ENCODE measurements at places on chromosomes 1 and 21. TPM values are rescaled to one million over a fixed set of nuclear protein-coding genes. Genes with fewer than 3 reads are reported as not detected.

Gene S100A5
- not detected for total RNA-seq

Gene FAM151A
- total RNA-seq = not detected

Gene FCN3
- 36.6 TPM for total RNA-seq

Gene RPTN
- not detected for total RNA-seq

Gene FAM163A
- total RNA-seq = not detected

Gene UMODL1
- 0.28 TPM for total RNA-seq

Gene OR2L8
- total RNA-seq = not detected

Gene FCRL4
- 0.57 TPM for total RNA-seq

Gene PLA2G2C
- not detected for total RNA-seq

Gene SNX7
- 24.8 TPM for total RNA-seq

Gene ACBD6
- total RNA-seq = 53.3 TPM

Gene LSM10
- total RNA-seq = 42.6 TPM

Gene B4GALT2
- 40.9 TPM for total RNA-seq

Gene RNF186
- not detected for total RNA-seq

Gene ID3
- 119 TPM for total RNA-seq

DNA sequence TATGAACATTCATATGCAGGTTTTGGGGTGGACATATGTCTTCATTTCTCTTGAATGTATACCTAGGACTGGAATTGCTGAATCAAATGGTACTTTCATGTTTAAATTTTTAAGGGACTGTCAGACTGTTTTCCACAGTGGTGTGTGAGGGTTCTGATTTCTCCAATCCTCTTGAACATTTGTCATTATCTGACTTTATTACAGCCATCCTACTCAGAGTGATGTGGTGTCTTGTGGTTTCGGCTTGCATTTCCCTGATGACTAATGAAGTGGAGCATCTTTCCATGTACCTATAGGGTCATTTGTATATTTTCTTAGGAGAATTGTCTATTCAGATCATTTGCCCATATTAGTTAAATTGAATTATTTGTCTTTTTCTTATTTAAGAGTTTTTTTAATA is 35.4 kb upstream of the ZNF281 start:
- no peak for DNase-seq

DNA sequence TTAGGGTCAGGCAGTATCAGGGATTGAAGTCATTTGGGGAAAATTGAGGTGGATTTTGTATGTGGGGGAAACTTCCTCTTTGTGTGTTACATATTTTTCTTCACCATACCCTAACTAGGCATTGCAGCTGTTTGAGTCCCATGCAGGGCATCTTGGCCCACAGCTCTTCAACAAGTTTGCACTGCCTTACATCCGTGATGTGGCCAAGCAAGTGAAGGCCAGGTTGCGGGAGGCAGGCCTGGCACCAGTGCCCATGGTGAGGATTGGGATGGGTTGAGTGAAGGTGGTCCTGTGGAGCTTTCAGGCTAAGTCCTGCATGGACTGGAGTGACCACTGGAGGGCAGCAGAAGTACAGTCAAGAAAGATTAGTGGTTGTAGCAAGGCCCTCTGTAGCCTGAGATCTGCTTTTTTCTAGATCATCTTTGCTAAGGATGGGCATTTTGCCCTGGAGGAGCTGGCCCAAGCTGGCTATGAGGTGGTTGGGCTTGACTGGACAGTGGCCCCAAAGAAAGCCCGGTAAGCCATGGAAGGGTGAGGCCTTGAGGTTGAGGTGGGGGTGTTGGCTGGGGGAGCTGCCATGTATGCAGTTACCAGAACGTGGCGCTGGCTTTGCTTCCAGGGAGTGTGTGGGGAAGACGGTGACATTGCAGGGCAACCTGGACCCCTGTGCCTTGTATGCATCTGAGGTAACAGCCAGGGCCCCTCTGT is 2.4 kb downstream of the UROD start:
- peak; percentile 87 for DNase-seq

DNA sequence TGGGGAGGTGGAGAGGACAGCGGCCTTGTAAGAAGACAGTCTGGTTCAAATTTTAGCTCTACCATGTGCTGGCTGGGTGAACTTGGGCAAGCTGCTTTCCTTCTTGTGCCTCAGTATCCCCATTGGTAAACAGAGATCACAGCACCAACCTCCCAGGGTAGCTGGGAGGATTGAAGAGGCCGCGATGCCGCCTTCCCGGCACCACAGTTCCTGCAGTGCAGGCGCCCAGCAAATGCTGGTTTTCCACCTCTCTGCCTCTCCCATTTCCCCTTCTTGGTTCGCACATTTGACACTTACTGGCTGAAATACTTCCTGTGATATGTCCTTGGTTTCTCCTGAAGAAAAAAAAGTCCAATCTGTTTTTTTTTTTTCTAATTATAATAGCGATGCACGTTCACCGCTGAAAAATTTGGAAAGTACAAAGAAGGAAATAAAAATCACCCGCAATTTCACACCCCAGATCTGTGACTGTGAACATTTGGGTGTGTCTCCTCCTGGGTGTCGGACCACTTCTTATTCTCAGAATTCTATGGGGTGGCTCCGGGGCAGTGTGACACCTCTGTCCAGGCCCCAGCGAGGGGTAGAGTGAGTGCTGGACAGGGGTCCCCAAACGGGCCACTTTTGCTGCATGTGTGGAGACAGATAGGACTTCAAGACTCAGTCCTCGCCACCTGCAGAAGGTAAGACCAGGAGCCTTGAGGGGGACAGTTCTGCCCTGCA is 73.1 kb downstream of the RUNX3 start:
- no peak for DNase-seq

- DNase-seq = no peak
Observed at GRCh38 chr1:17582124-17582774, 42.8 kb downstream of the ARHGEF10L start.

- no peak for DNase-seq
Observed at GRCh38 chr1:67322442-67322841, 14.8 kb downstream of the IL12RB2 start.

DNA sequence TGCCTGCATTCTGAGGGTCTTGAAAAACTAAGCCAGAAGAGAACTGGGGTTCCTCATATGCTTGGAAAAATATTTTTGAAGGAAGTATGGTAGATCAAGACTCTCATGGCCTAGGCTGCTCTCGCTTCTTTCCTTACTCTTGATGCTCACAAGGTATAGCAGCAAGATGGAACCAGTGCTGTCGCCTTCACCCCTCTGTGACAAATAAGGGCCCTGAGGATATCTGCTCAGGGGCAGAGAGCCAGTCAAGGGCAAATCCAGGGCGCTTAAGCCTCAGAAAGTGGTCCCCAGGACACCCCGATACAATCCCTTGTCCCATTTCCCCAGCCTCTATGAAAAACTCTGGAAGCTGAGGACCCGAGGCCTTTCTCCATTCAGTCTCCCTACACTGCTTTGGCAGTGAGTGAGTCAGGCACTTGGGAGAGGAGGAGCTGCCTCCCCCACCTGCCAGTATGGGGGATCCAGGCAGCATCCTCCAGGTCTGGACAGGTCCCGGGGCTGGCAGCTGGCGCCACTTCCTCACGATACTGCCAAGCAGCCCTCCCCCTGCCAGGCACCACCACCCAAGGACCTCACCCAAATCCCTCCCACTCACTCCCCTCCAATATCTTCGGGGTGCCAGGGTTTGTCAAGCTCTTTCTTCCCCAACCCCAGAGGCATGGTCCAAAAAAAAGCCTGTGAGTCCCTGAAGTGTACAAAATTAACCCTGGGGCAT is 1.3 kb downstream of the IGSF9 start:
- DNase-seq = no peak

DNA sequence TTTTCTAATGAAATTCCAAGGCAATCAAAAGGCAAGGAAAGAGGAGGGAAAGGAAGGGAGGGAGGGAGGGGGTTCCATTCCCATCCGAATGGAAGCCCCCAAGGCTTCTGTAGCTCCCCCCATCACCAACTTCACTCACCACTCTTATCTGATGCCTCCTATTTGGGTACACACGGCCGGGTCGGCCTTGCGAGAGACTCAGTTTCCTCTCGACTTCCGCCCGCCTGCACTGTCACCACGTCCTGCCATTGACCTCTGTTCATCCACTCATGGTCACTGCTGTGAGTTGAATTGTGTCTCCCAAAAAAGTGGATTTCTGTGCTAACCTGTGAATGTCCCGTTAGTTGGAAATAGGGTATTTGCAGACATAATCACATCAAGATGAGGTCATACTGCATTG is 11.2 kb downstream of the PDE9A start:
- no peak for DNase-seq

- peak; percentile 57 for DNase-seq
Observed at GRCh38 chr1:2554621-2555387, 1.4 kb upstream of the TNFRSF14 start.

GRCh38 chr1:43143441-43143888 is 28.6 kb downstream of the EBNA1BP2 start:
- no peak for DNase-seq

- DNase-seq = no peak
Observed at GRCh38 chr1:85553416-85554335, 26.9 kb upstream of the CCN1 start.

DNA sequence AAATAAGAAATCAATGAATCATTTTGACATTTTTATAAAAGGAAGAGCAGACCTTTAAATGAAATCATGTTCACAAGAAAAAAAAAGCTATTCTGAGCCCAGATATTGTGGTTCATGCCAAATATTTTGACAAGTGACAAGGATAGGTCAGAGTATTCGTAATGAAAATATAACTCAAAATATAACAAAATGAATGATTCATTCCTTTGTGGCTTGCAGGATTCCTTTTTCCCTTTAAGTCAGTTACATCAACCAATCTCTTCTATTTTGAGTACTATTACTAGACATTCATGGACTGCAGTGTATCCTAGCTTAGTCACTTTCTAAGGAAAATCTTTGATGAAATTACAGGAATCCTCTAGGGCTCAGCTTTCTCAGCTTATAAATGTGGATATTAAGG is 188.7 kb downstream of the COL11A1 start:
- no peak for DNase-seq

DNA sequence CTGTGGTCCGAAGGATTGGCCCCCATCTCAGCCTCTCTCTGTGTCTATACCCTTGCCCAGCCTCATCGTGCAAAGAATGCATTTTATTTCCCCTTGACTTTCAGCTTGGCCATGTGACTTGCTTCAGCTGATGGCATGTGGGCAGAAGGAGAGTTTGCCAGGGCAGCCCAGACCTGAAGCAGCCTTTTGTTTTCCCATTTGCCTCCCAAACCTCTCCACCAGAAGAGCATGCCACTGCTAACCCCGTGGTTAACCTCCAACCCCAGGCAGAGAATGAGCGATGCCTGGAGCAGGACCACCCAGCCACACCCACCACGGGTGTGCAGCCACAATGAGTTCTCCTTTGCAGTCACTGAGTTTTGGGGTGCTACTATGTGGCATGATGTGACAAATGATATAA is 136.4 kb downstream of the SETD4 start:
- DNase-seq = no peak

- no peak for DNase-seq
Observed at GRCh38 chr1:246039584-246039983, 467.5 kb downstream of the SMYD3 start.

DNA sequence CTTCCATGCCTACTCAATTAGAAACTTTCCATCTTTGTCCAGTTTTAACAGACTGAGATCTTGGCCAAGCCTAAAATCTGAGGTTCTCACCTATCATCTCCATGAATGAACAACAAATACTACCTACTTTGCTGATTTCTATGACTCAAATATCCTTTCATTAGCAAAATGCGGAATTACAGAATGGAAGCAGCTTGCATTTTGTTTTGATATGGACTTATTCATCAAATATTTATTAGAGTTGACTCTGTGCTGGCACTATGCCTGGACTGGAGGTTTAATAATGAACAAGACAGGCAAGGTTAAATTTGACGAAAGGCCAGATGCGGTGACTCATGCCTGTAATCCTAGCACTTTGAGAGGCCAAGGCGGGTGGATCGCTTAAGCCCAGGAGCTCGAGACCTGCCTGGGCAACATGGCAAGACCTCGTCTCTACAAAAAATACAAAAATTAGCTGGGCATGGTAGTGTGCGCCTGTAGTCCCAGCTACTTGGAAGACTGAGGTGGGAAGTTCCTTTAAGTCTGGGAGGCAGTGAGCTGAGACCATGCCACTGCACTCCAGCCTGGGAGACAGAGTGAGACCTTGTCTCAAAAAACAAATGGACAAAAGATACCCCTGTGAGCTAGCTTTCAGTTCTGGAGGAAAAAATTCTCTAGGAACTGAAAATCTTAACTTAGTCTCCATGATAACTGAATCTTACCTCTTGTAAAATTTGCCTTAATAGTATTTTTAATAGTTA is 29.4 kb upstream of the SOD1 start:
- DNase-seq = peak; percentile 10

- no peak for DNase-seq
Observed at GRCh38 chr1:205170532-205171269, 40.8 kb downstream of the DSTYK start.

GRCh38 chr1:209805875-209806760 is at the start of gene IRF6:
TSS of gene IRF6 (minus strand) at chr1:209806142. CDS start at chr1:209801413, 4,729 bp downstream.
- peak; percentile 91 for DNase-seq

- DNase-seq = no peak
Observed at GRCh38 chr1:90687747-90688146, 29.4 kb downstream of the BARHL2 start.

DNA sequence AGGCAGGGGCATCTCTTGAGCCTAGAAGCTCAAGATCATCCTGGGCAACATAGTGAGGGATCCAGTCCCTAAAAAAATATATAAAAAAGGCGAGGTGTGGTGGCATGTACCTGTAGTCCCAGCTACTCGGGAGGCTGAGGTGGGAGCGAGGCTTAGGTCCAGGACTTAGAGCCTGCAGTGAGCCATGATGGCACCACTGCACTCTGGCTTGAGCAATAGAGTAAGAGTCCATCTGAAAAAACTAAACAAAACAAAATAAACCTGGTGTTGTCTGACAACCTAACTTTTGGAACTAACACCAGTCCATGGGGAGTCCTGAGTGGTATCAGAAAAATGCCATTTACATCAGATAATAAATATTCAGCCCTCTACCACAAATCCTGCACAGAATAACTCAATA is 110.1 kb upstream of the NRIP1 start:
- no peak for DNase-seq

- peak; percentile 77 for DNase-seq
Observed at GRCh38 chr1:230268371-230269170, 157.6 kb downstream of the PGBD5 start.

GRCh38 chr1:171158096-171158495 is 27.0 kb upstream of the FMO2 start:
- no peak for DNase-seq

DNA sequence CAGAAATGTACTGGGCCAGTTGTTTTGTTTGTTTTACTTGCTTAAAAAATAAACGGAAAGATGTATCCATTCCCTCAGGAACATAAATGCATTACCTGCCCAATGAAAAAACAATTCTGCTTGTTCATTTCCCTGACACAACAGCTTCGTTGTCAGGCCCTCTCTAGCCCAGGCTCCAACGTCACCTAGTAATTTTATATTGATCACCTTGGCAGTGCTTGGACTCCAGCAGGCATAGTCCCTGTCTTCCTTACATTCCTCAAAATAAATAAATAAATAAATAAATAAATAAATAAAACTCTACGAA is 1.2 kb downstream of the CEP170 start:
- DNase-seq = no peak

GRCh38 chr1:118866330-118866729 is 121.8 kb downstream of the TBX15 start:
- no peak for DNase-seq

GRCh38 chr1:10430216-10431069 is at the start of gene CENPS:
TSS of gene CENPS (plus strand) at chr1:10430433. CDS start at chr1:10430518, 85 bp downstream.
- peak; percentile 95 for DNase-seq

All from lung (tissue), 17 donors.